Skeletal muscle cell (primary cell): ENCODE measurements at places on chromosomes 6 and 20.
A peak's percentile ranks its signal among the peaks of the same experiment; 100 is the strongest.

DNA sequence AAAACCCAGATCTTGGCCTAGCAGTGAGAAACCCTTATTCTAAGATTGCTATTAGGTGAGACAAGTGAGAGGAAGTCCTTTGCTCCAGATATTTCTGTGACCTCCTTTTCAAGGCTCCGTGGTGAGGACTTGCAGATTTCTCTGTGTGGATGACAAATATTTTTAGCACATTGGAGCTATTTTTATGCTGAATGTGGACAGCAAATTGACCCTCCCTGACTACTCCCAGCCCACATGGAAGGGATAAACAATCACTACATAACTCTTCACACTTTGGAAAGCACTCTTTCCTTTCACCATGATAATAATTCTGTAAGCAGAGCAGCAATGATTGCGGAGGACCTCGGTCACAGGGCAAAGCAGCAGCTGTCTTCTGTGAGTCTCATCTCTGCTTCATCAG is 88.0 kb upstream of the ADGRF1 start:
- DNase-seq, result no peak

GRCh38 chr6:10962673-10963072 is 75.8 kb downstream of the SYCP2L start:
- DNase-seq, result peak; percentile 44

- DNase-seq, result no peak
These were observed 284.7 kb upstream of the HSF2 start for GRCh38 chr6:122114717-122115116.

DNA sequence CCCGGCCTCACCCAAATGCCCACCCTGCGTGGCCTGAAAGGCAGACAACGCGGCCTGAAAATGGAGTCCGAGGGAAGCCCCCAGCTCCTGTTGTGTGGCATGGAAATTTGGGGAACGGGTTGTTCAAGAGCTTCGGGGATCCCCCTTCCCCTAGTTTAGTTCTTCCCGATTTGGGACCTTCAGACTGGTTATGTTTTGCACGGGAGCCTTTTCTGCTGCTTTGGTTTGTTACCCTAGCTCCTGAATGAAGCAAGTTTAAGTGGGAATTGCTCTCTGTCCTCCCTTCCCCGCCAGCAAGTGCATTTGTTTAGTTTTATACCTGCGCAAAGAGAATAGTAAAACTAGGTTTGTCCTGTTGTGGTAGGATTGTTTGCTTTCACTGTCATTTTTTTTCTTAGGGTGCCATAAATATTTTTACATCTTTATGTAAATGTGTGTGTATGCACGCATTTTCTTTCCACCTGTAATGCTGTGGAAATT is 604 bp downstream of the SH3BGRL2 start:
- no peak for DNase-seq

- DNase-seq, result no peak
These were observed 84.1 kb downstream of the C6orf52 start for GRCh38 chr6:10610289-10610688.

- no peak for DNase-seq
These were observed 50.8 kb downstream of the ZMYND8 start for GRCh38 chr20:47305667-47306066.

DNA sequence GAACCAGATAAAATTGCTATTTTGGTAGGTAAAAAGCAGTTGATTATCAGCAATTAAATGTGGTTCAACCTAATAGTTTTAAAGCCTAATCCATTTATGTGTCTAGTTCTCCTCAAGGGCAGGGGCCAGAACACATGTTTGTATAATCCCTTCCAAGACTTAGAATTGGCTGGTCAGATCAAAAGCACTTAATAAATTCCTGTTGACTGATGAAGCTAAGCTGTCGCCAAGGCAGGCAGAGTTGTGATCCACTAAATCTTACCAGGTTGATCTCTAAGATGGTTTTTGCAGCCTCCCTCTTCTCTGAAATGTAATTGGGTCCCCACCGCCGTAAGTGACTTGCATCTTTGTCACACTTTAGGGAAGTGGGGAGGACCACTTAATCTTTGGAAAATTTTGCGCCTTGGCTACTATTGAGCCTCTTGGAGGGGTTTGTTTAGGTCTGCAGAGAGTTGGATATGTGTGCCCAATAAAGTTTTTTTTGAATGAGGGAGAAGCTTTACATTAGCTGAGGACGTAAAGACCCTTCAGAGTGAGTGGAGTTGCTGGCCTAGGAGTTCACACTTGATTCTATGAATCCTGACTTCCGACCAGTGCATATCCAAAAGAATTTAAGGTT is 65.9 kb downstream of the PHF20 start:
- DNase-seq, result no peak

DNA sequence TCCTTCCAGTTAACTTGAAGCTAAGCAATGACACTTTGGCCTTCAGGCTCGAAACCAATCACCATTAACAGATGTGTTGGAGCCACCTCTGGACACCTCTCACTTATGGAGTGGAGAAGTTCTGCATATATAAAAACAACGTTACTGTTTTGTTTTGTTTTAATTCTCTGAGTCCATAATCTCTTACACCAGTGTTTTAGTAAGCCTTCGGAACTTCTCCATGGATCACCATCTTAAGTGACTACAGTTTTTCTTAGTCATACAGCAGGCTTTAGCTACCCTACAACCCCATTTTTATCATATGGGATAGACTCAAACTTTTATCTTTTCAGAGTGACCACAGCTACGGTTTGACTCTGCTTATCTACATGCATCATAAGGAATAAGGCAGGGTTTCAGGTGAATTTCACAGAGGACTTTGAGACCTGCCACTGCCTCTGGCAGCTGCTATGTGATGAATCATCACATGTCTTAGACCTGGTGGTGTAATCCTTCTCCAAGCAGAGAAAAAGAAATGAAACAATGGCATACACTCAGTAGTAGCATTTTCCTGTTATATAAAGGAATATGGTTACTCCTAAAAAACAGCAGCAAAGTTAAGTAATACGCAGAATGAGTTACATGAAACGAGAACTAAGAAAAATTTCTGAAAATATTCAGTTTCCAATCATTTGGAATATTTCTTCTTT is 5.5 kb upstream of the HDDC2 start:
- no peak for DNase-seq
